Activated T-cell treated with anti-CD3 and anti-CD28 coated beads, Interleukin-2, amount 50 U/mL, for 72 hours (primary cell): ENCODE measurements at places on chromosomes 3 and 15.

DNA sequence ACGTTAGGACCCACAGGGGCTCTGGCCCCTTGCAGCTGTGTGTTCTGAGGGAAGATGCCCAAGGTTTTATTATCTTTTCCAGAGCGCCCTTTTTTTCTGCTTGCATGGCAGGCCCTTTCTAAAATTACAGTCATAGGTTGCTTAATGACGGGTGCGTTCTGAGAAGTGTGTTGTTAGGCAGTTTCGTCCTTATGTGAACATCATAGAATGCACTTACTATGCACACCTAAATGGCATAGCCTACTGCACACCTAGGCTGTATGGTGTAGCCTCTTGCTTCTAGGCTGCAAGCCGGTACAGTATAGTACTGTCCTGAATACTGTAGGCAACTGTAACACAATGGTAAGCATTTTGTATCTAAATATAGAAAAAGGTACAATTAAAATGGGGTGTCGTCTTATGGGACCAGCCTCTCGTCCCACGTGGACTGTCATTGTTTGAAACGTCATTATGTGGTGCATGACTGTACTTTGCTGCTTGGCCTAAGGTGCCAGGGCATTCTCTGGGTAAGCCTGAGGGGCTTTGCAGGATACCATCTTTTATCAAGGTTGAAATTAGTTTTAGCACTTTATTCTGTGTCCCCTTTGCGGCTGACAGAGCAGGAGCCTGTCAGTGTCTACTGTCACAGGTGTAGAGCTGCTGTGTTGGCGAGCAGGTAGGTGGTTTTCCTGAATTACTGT is 10.9 kb downstream of the KLF13 start:
- DNase-seq, result no peak

GRCh38 chr3:50657816-50658215 is 16.9 kb upstream of the DOCK3 start:
- no peak for DNase-seq

DNA sequence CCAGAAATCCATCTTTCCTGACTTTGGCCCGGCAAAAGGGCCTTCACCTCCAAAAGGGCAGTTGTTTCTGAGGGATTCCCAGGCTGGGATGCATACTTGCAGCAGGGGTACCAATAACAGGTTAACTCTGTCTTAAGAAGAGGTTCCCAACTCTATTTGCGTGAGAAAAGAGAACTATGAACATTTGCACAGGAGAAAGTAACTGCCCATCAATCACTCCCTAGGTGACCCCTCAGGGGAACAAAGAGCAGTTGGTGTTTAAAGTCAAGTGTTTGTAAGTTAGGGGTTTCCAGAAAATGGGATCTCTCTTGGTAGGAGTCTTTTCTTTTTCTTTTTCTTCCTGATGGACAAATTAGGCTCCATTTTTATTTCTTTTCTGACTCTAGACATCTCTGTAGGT is 97.3 kb downstream of the EPHB1 start:
- no peak for DNase-seq

DNA sequence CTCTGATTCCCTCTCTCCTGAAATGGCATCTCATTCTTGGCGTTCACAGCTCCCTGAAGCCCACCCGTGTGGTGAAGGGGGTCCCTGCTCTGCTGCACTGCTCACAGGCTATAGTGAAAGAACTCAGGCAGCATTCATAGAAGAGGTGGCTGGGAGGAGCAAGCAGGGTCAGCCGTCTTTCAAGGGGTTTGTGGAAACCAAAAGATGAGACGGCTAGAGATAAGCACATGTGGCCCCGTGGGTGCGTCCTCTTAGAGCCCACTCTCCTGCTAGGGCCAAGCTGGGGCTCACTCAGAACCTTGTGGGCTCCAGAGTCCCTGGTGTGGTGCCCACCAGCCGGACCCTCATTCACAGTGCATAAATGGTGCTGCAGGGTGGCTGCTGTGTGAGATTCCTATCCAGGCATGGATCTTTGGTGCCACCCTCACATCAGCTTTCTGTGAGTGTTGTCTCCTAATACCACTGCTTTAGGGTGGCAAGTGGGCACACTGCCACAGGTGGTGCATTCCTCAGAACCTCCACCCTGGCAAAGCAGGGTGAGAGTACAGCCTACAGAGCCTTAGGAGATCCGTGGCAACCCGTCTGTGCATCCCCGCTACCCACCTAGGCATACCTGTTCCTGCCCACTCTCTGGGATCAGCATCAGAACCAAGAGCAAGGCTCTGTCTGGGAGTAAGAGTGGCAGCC is 11.2 kb upstream of the SEMA4B start:
- no peak for DNase-seq

DNA sequence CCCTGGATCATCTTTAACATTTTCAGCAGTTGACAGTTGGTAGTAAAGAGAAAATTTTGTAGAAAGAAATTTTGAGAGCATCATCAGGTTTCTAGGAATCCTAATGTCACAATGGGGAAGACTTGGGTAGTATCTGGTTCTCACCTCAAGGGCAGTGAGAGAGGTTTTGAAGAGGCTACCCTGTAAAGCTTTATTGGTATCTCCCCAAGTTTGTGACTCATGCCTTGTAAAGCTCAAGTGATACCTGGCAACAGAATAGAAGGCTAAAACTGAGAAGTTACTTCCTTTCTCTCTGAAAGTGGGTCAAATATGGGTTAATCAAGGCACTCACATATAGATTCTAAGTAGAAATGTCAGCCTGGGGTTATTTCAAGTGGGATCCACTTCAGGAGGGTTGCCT is 196.4 kb downstream of the SUCNR1 start:
- DNase-seq, result no peak

DNA sequence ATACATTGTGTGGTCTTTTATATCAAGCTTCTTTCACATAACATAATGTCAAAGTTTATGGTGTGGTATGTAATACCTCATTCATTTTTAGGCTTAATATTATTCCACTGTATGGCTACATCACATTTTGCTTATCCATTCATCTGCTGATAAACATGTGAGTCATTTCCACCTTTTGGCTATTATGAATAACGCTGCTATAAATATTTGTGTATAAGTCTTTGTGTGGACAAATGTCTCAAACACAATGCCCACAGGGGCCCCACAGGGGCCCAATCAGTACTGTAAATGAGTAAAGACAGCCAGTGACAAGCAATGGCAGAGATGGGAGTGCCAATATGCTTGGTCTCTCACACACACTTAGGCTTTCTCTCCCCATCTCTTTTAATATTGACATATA is 54.2 kb downstream of the PIK3R4 start:
- DNase-seq, result no peak
